Stimulated activated CD8-positive, alpha-beta memory T cell treated with anti-CD3 and anti-CD28 coated beads, Interleukin-4, amount 100 ng/mL, for 1 hour (primary cell): ENCODE measurements at places on chromosomes 2 and 18.

GRCh38 chr2:143152637-143153036, 23.4 kb downstream of the ARHGAP15 start:
- DNase-seq = no peak

DNA sequence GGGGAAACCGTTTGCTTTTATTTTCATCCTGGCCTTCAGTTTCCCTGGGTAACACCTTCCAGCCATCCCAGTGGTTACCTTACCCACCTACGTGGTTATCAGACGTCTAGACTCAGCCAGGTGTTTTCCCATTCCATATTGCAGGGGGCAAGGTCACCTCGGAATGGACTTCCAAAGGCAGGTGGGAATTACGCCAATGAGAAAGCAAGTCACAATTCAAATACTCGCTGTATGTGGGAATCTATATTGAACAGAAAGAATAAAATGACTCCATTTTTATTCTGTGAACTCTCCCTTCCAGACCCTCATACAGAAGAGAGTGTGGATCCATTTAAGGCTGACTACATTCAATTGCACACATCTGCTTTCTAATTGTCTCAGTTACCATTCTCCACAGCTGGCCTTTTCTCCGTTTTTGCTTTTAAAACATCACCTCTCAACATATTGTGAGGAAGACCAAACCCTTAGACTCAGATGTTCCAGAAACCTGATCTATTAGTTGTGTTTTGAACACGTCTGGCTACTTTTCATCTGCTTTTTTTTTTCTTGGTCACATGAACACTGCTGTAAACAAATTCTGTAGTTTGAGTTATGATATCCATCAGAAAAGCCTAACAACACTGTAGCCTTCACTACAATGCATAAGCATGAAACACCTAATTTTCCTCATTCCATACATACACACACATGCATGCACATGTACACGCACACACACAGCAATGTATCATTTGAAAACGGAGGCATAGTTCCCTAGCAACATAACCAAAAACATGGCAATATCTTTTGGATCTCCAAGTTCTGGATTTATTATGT, 59.8 kb downstream of the BCL2 start:
- DNase-seq = no peak

DNA sequence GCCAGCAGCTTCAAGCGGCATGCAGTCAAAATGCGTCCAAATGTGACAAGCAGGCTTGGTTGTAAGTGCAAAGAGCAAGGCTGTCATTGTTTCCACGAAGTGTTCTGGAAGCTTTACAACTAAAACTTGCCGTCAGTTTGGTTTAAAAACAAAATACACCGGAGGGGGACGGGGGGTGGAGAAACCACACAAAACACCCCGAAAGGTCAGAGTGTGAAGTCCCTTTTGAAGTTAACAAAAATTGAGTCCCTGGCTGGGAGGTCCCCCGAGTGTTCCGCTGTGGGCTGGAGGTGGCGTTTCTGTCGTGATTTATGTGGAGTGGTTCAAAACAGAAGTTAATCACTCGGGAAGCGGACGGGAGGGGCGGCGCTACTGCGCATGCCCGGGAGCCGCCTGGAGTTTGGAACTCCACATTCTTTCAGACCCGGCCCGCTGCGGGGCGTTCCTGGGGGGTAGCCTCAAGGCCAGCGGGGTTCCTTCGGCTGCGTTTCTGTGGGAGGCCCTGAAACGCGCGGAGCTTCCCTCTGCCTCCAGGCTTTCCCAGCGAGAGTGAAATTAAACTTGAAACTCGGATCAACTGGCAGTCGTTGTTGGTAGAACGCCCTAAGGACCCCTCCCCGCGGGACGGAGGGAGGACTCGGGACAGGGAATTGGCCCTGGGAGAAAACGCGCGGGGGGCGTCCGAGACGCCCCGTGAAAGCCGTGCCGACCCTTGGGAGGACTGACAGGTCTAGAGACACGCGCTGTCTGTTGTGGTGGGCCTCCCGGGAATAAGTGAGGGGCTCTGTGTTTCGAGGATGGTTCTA, 1.4 kb downstream of the TGIF1 start:
- DNase-seq = peak; percentile 64

DNA sequence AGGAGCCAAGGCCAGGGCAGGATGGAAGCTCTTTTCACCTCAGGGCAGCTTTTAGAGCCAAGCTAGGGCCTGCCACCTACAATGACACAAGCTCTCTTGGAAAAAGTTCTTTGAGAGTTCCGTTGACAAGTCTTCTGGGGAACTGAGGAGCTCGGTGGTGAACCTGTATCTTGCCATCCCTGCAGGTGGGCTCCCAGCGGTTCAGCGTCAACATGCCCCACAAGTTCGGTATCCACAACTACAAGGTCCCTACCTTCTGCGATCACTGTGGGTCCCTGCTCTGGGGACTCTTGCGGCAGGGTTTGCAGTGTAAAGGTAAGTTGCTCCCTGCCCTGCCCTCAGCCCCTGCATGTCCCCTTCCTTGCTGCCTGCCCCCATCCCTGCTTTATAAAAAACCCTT, 312.8 kb upstream of the EPAS1 start:
- DNase-seq = no peak

- DNase-seq = no peak
These were observed 51.8 kb upstream of the BIN1 start for GRCh38 chr2:127158614-127159290.

- DNase-seq = no peak
These were observed 669.8 kb downstream of the ZEB2 start for GRCh38 chr2:143850084-143850483.

- no peak for DNase-seq
These were observed 8.8 kb upstream of the GPR39 start for GRCh38 chr2:132407784-132408183.

GRCh38 chr2:62658891-62659290, 46.6 kb upstream of the EHBP1 start:
- DNase-seq = no peak

- DNase-seq = no peak
These were observed 18.5 kb downstream of the GPR35 start for GRCh38 chr2:240643811-240644150.
